Activated CD4-positive, alpha-beta T cell treated with anti-CD3 and anti-CD28 coated beads for 36 hours (primary cell): ENCODE measurements at places on chromosomes 12 and 14. TPM values are rescaled to one million over a fixed set of nuclear protein-coding genes. Genes with fewer than 3 reads are reported as not detected.
A peak's percentile ranks its signal among the peaks of the same experiment; 100 is the strongest.

DNA sequence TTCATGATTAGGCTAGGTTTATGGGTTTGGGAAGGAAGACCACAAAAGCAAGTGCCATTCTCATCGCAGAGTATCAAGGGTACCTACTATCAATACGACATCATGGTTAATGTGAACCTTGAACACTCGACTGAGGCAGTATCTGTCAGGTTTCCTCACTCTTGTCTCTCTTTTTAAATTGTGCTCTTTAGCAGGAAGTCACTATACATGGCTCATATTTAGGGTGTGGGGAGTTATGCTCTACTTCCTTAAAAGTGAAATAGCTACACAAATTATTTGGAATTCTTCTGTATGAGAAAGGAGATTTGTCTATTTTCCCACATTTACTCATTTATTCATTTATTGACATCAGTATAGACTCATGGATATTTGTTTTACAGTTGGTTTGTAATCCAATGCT lies 5.9 kb upstream of the CLEC4E start:
- no peak for DNase-seq

The GLS2 gene
- total RNA-seq: 8.7 TPM

- no peak for DNase-seq
These were observed at the start of gene ACSS3 for GRCh38 chr12:81077686-81078441. ACSS3 (plus strand) TSS chr12:81078079; CDS start chr12:81078121, 42 bp downstream.

The WNT1 gene
- not detected for total RNA-seq

DNA sequence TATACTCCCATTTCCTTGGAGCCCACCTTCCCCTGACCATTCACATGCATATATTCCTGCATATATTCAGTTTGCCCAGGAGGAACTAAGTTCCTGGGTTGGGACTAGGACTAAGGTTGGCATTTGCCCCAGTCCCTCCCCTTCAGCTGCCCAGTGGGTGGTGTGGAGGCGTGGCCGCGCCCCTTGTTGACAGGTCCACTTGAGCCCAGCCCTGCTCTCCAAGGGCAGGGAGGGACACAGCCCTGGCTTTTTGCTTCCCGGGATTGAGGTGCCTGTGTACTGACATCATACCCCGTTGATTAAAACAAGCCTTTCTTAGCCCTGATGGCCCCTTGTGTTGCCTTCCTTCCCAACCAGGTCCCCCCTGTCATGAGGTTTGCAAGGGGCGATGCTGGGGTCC lies 7.3 kb downstream of the ERBB3 start:
- DNase-seq: no peak

DNA sequence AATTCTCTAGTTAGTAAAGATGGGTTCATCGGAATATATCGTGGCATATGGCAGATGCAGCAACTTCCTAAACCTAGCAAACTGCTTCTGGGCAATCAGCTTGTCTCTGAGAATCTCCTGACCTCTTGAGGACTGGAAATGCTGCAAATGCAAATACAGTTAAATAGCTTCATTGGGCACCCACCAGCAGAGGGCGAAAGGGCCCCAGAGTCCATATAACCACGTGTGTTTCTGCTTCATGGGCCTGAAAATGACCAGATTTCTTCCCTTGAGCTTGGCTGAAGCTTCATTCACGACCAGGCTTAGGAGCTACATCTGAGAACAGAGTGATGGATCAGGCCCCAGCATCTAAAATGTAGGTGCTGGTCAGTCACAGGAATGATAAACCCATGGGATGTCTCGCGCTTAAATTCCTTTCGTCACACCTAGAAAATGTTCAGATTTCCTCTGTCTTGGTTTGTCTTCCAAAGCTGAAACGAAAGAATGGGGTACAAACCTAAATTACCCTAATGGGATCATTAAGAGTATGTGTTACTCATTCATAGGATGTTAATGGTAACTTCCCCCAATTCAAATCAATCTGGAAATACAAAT lies 1482.5 kb upstream of the TMEM132C start:
- peak; percentile 65 for DNase-seq

The IGFBP6 gene
- total RNA-seq: 1.3 TPM

The OAS1 gene
- total RNA-seq: 50.5 TPM

DNA sequence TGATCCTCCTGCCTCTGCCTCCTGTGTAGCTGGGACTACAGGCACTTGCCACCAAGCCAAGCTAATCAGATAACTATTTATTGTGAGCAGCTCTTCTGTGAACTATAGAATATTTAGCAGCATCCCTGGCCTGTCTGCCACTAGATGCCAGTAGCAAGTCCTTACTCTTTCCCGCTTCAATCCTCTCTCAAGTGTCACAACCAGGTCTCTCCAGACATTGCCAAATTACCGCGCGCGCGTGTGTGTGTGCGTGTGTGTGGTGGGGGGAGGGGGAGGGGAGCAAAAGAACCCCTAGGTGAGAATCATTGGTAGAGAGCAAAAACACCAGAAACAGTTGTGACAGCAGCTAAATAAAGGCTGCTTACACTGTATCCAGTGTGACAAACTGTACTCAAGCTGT lies 49.9 kb downstream of the PPP2R5E start:
- DNase-seq: no peak

The ST8SIA1 gene
- 1.6 TPM for total RNA-seq

GRCh38 chr12:8662593-8662992 lies at the start of gene MFAP5:
MFAP5 (minus strand) TSS chr12:8662826; CDS start chr12:8662104, 722 bp downstream.
- no peak for DNase-seq

DNA sequence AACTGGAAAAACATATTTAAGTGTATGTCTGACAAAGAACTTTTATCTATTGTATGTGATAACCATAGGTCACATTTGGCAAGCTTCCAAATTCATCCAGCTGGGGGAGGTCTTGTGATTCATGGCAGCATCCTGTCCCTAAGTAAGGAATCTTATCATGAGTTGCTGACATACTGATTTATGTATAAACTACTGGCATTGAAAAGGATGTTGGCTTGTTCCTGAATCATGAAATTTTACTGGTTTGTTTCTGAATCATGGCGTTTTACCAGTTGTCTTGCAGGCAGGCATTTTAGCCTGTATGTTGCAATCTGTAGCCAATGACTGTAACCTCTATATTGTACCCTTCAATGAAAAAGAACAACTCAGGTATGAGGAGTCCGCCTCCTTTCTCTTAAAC lies 244.8 kb downstream of the IPO8 start:
- DNase-seq: no peak

GRCh38 chr14:95104911-95105310 lies 52.4 kb downstream of the DICER1 start:
- DNase-seq: no peak

DNA sequence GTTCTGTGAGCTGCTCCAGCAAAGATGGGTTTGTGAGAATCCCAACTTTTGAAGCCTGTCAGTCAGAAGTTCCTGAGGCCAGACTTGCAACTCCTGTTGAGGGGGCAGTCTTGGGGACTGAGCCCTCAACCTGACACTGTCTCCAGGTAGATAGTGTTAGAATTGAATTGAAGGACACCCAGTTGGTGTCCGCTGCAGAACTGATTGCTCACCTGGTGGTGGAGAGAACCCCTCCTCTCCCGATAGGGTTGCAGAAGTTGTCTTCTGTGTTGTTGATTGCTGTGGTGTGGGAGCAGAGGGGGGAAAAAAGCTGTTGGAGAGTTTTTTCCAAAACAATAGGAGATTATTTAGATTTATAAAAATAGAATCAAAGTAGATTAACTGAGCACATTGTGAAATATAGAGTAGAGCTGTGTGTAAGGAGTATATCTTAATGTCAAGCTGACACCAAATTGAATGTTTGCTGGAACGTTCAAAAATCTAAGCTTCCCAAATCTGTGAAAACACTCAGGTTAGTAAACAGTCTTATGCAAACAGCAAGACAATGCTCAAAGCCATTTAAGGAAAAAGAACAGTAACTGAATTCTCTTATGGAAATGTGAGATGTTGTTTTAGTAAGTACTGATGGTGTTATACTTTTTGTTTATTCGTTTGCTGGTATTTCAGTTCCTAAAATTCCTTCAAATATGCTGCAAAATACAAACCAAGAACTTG lies 18.6 kb downstream of the HIF1A start:
- DNase-seq: no peak

- no peak for DNase-seq
These were observed 474.1 kb upstream of the PRICKLE1 start for GRCh38 chr12:43063650-43064049.

- DNase-seq: no peak
These were observed 2.9 kb downstream of the KRT2 start for GRCh38 chr12:52649066-52649465.

DNA sequence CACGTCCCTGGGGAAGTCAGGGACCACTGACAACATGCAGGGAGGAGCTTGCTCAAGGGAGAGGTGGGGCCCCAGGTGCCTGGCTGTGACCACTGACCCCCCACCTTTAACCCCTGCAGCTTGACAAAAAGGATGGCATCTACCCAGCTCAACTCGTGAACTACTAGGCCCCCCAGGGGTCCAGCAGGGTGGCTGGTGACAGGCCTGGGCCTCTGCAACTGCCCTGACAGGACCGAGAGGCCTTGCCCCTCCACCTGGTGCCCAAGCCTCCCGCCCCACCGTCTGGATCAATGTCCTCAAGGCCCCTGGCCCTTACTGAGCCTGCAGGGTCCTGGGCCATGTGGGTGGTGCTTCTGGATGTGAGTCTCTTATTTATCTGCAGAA lies 26.3 kb downstream of the HIP1R start:
- DNase-seq: no peak

DNA sequence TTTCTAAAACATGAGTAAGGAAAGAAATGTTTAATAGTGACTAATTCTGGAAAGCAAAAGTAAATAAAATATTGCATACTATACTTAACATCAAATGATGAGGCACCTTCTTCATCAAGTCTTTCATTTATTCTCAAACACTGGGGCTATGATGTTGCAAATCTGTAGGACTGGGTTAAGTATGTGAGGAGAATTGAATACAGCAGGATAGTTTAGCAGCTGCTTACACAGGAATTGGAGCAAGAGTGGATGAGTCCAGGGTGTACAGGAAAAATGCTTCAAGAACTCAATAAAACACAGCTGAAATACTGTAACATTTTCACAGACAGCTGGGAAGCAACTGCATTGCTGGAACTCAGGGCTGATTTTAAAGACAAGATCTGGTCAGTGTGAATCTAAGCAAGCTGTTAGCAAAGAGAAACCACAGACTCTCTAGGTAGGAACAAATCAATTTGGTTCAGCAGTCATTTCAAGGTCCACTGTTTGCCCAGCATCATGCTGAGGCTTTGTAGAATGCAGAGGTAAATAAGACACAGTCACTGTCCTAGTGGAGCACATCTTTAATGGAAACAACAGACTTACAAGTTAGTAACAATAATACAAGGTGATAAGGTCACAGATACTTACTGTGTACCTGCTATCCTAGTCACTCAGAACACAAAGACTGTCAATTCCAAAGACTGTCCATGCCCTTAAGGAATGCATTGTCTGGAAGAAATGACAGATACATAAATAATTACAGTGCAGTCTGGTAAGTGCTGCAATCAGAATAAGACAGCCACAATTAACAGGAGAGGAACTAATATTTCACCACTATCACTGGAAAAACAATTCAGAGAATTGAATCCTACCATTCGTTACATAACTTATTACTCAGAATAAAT lies 96.8 kb upstream of the DACT1 start:
- no peak for DNase-seq

DNA sequence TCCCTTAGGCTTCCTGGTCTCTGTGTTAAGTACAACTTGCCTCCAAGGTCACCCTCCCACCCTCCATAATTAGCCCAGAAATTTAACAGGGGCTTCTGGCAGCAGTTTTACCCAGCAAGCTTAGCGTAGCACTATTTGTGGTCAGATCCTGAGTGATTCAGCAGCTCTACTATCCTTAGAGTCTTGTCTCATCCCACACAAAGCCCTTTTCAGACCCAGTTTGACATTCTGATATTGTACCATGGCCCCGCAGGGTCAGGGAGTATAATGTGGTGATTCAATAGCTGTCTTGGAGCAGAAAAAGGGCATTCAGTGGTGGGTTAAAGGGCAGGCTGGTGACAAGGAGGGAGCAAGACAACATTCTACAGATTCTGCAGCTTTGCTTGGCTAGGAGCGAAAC lies 153.8 kb upstream of the DDHD1 start:
- no peak for DNase-seq

GRCh38 chr12:1104088-1104800 lies 113.2 kb downstream of the ERC1 start:
- DNase-seq: peak; percentile 40

DNA sequence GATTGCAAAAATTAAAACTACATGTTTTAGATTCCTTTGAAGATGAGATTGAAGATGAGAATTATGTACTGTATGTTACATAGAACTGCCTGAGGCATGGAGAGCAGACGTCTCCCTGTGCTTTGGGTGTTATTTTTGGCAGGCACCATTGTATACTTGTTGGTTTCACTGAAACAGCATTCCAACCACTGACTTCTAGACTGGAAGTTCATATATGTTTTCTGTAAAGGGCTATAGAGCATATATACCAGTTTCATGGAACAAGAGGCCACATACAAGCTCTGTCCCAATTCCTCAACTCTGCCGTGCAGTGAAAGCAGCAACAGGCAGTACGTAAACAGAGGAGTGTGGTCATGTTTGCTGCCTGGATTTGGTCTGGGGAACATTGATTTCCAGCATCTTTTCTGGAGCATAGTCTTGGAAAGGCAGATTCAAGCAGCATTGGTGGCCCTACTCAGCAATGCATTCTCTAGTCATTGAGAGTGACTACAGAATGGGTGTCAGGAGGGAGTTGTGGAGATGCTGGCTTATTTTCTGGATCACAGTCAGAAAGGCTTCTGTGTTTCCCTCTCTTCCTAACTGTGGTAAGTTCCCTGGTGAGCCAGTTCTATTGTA lies 57.6 kb upstream of the CNTN1 start:
- no peak for DNase-seq

The PLEKHG7 gene
- not detected for total RNA-seq

The CLEC7A gene
- total RNA-seq: not detected

The TMCC3 gene
- 0.05 TPM for total RNA-seq

The CLEC9A gene
- not detected for total RNA-seq

The SLC24A4 gene
- total RNA-seq: not detected
